Cortex of kidney (tissue), 1 donor: ENCODE measurements at places on chromosomes 5 and 9.

- no peak for DNase-seq
These were observed 29.2 kb upstream of the GZMA start for GRCh38 chr5:55073211-55073610.

DNA sequence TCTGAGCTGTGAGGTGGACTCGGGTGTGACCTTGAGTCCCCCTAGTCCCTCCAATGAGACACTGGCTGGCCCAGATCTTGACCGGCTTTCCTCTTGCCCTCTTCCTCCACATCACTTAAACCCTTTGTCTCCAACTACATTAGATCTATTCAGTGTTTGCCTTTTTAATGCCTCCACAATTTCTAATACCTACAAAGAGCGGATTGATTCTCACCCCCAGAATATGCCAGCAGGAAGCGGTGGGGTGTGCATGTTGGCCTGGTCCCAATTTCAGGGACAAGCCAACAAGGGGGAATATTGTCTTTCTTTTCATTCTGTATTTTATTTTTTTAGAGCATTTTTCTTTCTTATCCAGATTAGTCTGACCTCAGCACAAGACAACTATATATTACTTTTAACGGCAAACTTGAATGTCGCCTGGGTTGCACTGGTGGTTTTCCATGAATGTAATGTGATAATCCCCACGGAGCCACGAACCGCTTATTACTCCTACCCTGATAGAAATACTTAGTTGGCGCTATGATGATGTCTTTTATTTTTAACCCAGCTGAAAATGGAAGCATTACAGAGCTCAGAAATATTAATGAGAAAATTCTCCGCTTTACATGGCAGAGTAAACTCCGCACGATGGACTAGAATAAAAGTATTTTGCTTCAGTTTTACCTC lies 68.5 kb upstream of the MYO10 start:
- DNase-seq: no peak

GRCh38 chr5:73728493-73729273 lies 102.7 kb downstream of the ARHGEF28 start:
- no peak for DNase-seq

DNA sequence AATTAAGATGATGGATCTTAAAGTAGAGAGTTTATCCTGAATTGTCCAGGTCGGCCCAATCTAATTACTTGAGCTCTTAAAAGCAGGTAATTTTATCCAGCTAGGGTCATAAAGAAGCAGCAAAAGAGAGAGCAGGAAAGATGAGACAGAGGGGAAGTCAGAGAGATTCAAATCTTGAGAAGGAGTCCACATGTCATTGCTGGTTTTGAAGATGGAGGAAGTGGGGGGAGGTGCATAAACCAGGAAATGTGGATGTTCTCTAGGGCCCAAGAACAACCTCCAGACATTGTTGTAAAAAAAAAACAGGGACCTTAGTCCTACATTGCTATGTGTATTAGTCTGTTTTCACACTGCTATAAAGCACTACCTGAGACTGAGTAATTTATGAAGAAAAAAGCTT lies 66.4 kb downstream of the SLCO4C1 start:
- no peak for DNase-seq

GRCh38 chr9:137176302-137177182 lies 4.7 kb upstream of the TMEM210 start:
- DNase-seq: no peak

DNA sequence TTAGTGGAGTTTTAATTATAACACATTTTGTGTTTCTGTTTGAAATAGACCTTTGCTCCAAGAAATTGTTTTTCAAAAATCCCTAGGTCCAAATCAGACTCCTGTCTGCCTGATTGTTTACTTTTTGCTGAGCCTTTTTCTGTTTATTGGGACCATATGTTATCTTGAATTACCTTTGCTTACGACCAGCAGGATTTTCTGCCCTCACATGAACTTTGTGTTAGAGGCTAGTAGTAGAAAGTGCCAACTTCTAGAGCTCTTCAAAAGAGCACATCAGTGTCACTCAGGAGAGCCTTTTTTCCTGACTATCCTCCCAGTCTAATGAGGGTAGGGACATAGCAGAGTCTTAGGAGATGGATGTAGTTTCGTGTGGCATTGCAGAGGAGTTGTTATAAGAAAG lies 10.2 kb downstream of the RECK start:
- DNase-seq: no peak

- no peak for DNase-seq
These were observed 320.9 kb downstream of the DMAC1 start for GRCh38 chr9:7478646-7479045.

DNA sequence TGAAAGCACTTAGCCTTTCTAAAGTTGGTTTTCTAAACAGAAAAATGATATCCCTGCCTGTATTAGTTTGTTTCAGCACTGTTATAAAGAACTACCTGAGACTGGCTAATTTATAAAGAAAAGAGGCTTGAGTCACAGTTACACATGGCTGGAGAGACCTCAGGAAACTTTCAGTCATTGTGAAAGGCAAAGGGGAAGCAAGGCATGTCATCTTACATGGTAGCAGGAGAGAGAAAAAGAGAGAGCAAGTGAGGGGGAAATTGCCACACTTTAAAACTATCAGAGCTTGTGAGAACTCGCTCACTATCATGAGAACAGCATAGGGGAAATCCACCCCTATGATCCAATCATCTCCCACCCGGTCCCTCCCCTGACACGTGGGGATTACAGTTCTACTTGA lies 64.9 kb downstream of the FAM170A start:
- no peak for DNase-seq

DNA sequence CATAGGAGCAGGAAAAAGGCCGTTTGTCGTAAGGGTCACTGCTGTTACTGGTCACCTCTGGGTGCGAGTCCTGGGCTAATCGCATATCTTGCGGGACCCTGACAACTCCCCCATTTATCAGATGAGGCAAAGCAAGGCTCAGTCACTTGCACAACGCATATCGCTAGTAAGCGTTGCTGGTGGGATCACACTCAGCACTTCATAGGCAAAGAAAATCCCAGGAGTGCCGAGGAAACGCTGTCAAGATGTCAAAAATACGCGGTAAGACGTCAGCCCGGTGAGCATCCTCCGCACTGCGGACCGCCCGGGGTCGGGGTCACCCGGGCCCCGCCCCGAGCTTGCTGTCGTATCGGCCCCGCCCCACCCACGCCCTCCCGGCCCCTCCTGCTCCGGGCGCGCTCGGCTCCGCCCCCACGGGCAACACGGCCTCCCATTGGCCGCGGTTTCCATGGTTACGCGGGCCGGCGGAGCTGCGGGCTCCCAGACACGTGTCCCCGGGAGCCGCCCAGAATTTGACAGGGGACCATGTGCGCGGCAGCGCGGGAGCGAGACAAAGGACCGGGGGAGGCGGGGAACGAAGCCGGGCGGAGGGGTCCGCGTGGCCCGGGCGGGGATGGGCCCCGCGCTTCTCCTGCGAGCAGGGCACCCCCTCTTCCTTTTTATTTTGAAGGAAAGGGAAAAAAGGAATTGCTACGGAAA lies 80.2 kb upstream of the IER5L start:
- no peak for DNase-seq

DNA sequence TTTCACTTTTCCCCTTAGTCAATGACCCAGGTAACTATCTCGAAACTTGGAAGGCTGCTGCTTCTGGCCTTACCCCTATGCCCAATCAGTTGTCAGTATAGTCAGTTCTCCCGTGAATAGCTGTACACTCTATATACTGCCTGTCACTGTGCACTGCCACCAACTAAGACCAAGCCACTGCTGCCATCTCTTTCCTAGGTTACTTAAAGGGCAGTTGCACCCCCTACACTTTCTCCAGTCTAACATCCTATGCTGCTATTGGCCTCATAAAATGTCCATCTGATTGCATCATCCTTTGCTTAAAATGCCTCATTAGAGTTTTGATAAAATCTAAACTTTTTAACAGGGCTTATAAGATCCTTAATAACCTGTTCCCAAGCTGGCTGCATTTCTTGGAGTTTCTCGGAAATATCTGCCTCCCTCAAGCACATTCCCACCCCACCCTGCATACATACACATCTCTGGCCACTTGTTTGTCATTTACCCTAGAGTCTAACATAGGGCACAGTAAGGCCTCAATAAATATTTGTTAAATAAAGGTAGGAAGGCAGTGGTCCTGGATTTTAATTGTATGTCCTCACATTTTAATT lies 32.8 kb upstream of the TNFAIP8 start:
- DNase-seq: no peak

- no peak for DNase-seq
These were observed 173.7 kb upstream of the POU5F2 start for GRCh38 chr5:93915142-93915553.

- DNase-seq: no peak
These were observed 97.7 kb downstream of the CFAP95 start for GRCh38 chr9:69918322-69918721.
